ENCODE measurements at places on chromosomes 5 and 9.

DNA sequence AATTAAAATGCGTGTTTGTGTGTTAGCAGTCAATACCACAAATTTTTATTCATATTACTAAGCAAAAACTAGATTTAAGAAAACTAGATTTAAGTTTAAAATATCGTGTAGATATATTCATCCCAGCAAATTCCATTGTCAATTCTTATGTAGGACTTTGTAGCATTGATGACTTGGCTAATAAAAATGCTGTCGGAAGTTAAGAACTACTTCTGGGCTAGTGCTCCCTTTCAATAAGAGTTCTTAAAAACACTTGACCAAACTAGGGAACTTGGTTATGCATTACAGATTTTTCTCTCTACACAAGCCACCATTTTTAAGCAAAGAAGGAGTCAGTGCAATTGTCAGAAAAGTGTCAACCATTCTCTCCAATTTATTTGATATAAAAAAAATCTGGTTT lies 68.7 kb upstream of the RAD23B start:
- DNase-seq = no peak

DNA sequence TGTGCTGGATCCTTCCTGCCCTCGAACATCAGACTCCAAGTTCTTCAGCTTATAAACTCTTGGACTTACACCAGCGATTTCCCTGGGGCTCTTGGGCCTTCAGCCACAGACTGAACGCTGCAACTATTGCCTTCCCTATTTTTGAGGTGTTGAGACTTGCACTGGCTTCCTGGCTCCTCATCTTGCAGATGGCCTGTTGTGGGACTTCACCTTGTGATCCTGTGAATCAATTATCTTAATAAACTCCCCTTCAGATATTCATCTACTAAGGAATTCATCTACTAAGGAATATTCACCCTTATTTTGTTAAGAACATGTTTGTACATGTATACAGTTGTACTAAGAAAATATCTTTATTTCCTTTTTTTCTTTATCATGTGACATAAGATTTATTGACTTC lies 1079.7 kb downstream of the CDH12 start:
- no peak for DNase-seq

- DNase-seq = no peak
These were observed 16.0 kb upstream of the SLC22A5 start for GRCh38 chr5:132353486-132353995.

DNA sequence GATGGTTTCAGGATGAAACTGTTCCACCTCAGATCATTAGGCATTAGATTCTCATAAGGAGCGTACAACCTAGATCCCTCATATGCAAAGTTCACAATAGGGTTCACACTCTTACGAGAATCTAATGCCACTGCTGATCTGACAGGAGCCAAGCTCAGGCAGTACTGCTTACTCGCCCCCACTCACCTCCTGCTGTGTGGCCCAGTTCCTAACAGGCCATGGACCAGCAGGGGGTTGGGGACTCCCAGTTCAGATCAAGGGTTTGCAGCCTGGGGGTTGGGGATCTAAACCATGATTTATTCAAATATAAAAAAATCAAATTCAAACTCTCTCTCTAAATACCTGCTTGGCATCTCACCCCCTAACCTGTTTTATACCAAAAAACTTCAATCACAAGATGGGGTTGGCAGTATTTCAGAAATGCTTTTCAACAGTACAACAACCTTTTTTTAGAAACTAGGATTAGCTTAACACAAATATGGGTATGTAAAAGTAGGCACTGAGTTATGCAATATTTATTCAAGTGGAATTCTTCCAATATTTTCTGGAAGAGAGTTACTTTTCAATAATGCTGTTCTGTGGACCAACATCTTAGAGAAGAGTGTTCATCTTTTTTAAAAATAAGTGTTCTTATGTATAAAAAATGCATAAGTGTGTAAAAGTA lies 30.1 kb upstream of the SLC12A2 start:
- no peak for DNase-seq

DNA sequence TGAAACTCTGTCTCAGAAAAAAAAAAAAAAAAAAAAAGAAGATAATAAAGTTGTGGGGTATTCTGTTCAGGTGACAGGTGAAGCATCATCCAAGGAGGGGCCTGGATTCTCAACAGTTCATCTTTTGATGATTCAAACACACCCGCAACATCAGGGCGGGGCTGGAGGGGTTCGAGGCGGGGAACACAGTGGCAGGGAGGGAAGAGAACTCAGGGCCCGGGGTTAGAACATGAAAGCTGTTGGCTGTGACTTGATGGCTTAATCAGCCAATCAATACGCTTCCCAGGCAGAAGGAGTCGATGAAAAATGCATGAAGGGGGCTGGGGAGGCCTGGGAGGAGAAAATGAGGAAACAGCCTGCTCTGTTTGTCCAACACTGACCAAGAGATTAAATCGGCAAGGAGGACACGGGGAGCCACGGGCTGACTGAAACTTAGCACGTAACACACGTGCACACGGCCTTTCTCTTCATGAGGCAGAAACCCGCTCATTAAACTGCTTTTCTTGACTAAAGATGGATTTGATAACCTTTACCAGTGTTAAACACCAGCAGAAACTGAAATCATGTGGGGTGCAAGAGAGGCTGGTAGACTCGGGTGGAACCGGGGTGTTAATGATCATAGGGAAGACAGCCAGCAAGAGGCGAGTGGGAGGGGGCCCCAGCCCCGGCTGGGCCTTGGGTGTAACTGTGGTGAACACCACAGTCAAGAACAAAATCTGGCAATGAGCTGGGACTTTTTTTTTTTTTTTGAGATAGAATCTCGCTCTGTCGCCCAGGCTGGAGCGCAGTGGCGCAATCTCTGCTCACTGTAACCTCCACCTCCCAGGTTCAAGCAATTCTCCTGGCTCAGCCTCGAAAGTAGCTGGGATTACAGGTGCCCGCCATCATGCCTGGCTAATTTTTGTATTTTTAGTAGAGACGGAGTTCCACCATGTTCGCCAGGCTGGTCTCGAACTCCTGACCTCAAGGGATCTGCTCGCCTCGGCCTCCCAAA lies 105.7 kb upstream of the RAPGEF1 start:
- no peak for DNase-seq

DNA sequence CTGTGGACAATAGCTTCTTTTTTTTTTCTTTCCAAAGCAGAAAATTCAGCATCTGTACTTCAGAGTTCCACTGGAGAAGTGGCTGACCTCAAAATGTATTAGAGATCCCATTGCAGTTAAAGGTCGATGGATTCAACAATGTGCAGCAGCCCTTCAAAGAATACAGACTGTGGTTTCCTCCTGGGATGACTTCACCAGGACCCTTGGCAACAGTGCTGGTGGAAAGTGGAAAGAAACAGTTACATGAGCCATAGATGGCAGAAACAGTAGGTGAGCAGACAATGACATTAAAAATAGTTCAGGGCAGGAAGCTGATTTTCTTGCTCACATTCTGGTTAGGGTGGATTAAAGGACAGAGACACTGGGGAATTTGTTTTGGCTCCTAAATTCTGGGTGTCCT lies 62.4 kb downstream of the SLC28A3 start:
- no peak for DNase-seq

DNA sequence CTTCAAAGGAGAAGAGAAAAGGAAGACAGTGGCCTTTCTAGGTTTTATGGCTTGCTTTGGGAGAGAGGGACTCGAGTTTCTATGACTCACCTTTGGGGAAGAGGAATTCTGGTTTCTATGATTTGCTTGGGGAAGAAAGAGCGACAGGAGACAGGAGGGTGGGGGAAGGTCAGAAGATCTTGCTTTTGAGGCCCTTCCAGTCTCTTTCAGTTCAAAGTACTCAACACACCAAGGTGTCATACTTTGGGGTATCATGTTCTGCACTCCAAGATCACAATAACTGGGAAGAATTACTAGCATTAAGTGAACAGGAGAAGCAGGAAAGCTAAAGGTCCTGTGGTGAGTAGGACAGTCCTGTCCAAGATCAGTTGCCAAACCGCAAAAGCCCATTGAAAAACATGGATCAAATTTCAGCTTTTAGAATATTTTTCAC lies 324.5 kb downstream of the ARHGEF28 start:
- no peak for DNase-seq

GRCh38 chr5:65102976-65103711 lies 334.4 kb downstream of the CWC27 start:
- DNase-seq = peak; percentile 27

Data from activated CD8-positive, alpha-beta memory T cell treated with anti-CD3 and anti-CD28 coated beads for 1 hour (primary cell).